ENCODE measurements at places on chromosomes 1 and 21.

DNA sequence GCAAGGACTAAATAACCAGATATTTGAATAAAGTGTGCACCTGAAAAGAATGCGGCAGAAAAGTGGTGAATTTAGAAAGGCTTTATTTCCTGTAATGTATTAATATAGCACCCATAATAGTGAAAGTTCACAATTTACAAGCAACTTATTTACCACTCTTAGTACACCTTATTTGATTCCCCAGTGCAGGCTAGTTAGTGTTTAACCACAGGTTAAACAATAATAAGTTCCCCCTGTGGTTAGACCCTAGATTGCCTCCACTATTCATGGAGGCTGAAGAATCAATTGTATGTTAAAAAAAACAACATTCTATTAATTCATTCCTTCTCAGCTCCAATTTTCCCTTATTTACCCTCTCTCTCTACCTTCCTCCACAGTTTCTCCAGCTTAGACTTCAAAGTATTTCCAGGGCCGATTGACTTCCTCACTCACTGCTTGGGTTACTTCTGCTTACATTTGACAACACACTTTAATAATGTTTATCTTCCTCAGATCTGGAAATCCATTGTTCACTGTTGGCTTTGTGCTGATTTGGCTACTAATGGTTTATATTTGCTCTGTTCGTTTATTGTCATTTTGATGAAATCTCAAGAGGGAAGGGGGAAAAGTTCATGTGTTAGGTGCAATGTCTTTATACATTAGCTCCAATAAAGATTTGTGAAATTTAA lies 796.3 kb downstream of the BRINP3 start:
- DNase-seq: no peak

DNA sequence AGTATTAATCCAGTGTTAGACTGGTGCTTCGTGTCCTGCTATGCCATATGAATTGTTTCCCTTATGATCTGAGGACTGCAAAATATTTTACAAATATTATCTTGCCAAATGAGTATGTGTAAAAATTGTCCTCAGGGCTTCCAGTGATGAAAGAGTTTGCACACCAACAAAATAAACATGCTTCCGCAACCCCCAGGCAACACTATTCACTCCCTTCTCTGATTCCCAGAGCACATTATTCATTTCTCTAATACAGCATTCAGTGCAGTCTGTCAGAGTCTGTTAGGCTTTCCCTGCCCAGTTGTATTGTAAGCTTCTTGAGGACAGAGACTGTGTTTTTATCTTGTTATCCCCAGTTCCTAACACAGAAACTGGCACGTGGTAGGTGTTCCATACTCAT lies 409.9 kb upstream of the C1orf87 start:
- DNase-seq: no peak

DNA sequence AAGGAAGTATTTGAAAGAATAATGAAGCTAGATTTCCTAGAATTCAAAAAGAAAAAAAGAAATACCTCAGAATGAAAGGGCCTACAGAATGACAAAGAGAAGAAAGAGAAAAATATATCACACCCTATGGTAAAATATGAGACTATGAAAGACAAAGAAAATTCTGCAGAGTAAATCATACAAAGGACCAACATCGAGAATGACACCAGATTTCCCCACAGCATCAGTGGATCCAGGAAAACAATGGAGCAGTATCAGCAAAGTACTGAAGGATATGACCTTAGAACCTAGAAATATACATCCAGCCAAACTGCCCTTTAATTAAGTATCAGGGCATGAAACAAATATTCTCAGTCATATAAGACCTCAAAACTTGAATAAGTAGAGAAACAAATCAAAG lies 21.2 kb upstream of the IFNAR2 start:
- DNase-seq: no peak

- DNase-seq: no peak
These were observed 216.5 kb downstream of the PRDM2 start for GRCh38 chr1:13916530-13916929.

- DNase-seq: no peak
These were observed 15.1 kb upstream of the KLF17 start for GRCh38 chr1:44103270-44104131.

DNA sequence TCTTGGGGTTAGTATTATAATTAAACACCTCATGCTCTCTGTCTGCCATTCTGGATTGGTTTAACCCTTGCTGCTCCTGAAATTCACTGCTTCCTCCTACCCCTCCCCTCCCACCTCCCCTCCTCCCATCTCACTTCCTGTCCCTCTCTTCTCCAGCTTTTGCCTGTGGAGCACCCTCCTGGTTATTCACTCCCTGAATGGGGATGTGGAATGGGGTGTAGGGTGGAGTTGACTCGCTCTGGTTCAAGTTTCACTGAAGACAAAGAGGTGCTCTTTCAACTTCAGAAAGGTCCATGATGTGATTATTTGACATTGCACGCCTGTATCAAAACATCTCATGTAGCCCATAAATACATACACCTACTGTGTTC lies 160.5 kb downstream of the PLXNA2 start:
- no peak for DNase-seq

DNA sequence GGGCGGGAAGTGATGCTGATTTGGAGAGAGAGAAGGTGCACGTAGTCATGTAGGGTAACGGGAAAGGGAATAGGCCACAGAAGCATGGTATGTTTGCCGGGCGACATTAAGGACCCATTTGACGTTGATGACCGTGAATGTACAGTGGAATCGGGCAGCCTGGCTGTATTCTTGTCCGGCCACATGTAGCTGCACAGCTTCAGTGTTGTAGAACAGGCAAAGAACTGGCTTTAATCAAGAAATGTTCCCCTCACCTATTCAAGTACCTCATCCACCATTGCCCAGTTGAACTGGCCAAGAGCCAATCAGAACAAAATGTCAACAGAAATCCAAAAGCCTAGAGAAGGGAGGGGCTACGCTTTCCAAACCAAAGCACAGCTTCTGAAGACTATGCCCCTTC lies 104.8 kb downstream of the DHRS3 start:
- DNase-seq: no peak

- no peak for DNase-seq
These were observed 314.3 kb downstream of the BACH1 start for GRCh38 chr21:29613021-29613420.

DNA sequence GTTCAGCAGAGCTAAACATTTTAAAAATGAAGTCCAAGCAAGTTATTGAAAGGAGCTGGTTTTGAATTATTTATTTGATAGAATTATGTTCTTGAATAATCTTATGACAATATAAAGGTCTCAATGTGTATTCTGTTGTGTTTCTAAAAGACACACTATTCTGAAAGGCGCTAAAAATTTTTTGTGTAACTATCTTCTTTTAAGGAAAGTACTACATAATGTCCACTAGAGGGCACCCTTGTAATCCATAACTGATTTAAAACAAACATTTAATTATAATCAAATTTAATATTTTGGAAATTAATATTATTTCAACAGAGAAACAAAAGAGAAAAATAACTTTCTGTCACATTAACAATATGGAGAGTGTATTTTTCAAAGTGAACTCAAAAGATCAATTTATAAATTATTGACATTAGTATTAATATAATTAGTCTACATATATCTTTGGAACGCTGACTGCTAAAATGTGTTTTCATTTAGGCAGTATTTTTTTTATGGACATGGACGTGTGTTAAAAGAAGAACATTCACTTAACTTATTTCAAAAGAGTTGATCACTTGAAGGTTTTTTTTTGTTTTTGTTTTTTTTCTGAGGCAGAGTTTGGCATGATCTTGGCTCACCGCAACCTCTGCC lies 248.4 kb downstream of the DENND1B start:
- DNase-seq: no peak

DNA sequence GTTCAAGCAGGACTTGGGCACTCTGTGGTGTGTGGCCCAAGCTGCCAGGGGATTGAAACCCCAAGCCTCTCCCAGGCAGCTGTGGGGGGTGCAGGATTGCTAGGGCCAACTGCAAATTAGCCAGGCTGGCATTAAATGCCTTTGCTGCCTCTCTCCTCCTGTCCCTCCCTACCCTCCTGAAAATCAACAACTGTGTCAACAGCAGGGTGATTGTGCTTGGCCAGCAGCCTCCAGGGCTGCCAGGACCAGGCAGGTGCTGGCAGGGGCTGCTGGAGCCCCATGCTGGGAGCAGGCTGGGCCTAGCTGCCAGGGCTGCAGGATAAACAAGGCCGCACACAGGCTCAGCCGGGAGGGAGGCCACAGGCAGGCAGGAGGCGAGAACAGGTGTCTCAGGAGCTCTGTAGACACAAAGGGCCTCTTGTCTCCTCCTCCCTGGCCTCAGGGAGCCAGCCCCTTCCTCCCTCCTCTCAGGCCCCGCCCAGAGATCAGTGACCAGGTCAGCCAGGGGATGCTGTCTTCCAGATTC lies 11.4 kb downstream of the SOX13 start:
- DNase-seq: no peak

- no peak for DNase-seq
These were observed 1.7 kb downstream of the RLF start for GRCh38 chr1:40162753-40163441.

- DNase-seq: no peak
These were observed 7.5 kb upstream of the CAPN9 start for GRCh38 chr1:230739564-230740290.

DNA sequence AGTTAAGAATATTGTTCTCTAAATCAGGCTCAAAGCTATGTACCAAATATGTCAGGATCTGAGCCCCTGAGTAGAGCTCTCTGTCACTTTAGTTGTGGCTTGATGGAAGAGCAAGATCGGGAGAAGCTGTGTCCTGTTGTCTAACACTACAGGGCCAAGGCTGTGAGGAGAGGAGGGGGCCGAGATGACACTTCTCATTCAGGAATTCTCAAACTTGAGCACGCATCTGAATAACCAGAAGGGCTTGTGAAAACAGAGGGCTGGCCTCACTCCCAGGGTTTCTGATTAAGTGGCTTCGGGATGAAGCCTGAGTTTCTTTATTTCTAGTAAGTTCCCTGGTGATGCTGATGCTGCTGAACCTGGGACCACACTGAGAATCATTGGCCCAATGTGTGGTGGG lies 209.2 kb upstream of the DAB1 start:
- no peak for DNase-seq

DNA sequence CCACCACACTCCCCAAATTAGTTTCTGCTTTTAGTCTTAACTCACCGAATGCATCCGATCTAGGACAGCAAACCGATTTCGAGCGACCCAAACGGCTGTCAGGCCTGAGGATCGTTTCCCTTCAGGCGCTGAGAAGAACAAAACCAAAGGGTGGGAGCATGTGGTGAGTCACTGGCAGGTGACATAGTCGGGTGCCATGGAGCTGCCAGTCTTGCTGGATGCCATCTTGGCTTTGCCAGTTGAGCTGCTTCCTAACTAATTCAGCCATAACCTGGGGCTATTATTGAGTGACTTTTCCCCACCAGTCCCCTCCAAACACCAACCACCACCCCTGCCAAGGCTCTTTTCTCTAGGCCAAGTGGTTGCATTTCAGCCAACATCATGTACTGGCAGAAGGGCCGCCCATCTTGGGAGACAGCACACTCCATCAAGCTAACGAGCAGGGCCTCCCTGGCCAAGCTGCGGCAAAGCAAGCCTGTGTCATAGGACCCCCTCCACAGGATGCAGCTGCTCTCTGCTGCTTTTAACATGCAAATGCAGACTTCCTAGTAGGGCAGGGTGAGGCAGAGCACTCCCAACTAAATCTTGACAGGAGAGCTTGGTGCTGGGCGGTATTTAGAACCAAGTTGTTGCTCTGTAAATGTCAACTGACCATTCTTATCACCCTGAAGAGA lies 22.3 kb upstream of the PEX19 start:
- no peak for DNase-seq

DNA sequence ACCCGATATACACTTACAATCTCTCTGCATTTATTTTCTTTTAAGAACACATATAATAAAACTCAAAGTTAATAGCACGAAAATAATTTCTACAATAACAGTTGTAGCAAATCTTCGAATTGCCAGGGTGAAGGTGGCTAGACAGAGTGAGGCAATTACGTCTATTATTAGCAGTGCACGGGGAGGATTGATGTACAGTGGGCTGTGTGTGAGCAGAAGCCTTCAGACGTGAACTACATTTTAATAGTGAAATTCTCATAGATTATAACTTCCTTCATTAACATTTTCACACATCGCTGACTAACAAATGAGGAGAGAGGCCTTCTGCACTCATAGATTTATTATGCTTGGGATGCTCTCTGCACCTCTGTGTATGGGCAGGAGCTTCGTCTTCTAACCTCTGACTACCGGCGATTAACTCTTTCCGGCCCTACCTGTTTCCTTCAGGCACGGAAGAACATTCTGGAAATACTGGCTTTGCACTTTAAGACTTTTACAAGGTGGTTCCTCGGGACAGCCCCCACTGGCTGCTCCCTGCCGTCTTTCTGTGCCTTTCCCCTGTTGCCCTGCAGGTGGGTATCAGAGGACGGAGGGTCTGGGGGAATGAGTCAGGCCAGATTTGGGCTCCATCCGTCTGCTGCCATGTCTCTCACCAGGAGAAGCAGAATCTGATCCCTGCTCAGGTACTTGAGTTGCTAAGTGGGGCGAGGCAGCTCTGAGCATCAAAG lies 200.5 kb downstream of the CAMTA1 start:
- no peak for DNase-seq

GRCh38 chr1:160615660-160616059 lies 31.2 kb downstream of the SLAMF1 start:
- DNase-seq: no peak

DNA sequence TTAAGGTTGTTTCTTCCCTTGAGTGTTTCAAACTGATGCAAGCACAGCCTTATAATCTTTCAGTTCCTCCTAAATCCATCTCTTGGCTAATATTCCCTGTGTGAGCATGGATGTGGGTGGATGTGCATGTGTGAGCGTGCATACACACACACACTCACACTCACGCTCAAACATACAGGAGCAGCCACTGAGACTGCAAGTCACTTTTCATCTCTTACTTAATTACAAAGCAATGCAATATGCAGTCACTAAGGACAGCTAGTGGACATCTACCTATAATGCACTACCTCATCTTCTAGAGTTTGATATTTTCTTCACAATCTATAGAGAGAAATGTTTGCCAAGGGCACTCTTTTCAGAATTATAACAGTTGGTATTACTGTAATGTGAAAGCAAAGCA lies 1.4 kb downstream of the ESRRG start:
- DNase-seq: no peak

DNA sequence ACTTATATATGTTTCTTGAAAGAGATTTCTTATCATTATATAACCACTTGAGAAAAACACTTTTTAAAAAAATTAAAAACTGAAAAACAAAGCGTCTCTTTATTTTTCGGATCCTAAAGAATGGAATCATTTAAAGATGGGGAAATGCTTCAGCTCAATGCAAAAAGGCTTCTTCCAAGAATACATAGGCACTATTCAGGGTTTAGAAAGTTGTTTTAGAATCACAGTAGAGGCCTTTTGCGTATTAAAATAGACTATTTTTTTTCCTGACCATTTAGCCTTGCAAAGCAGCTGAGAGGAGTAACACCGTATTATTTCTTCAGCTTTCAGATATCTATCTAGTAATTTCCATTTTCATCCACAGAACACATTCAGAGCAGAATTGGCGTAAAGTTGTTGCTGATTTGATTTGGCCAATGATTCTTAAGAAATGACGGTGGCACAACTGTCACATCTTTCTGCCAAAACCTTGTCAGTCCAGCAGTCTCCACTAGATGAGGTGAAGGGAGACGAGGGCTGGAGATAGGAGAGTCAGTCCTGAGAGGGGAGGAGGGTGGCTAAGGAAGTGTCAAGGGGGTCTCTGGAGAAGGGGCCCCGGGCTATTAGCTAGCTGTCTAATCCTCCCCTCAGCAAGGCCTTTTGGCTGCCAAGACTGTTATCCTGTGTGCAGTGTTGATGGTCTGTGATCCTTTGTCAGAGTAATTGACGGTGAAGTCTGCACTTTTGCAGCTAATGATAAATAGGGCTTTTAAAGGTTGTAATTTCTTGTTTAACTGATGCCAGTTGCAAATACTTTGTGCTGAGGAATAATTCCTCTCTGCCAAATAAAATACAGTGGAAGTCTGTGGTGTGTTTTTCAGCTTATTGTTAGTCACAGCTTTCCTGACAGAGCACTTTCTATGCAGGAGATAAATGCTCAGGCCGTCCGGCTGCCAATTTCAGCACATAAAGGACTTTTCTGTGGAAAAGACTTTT lies 34.7 kb downstream of the PRRX1 start:
- DNase-seq: no peak

Measured in pulmonary artery endothelial cell (primary cell).